Stimulated activated naive CD8-positive, alpha-beta T cell treated with anti-CD3 and anti-CD28 coated beads, Interleukin-15, Interleukin-2, amounts not matched to agents 100 U/mL and 50 U/mL, for 24 hours (primary cell): ENCODE measurements at places on chromosomes 1 and 21.

DNA sequence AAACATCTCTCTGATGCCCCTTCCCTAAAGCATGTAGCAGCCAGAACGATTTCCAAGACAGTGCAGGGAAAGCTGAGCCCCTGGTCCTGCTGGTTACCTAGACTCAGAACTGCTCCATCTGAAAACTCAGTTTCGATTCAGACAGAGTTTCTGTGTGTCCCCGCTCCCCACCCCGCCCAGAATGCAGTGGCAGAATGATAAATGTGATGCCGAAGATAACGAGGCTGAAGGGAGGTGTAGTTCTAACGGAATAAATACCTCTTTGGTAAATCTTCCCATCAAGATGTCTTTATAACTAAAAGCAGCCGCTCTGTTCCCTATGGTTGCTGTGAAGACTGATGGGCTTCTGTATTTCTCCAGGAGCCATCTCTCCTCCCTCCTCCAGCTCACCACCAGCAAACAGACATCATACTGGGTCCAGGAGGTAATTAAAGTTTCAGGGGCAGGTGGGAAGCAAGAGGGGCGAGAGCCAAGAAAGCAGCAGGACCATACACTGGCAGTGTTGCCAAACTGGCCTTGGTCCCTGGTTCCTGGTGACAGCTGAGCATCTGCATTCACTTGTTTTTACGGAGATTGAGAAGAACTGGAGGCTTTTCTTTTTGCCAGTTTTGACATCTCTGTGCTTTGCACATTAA, 76.9 kb downstream of the DDX20 start:
- no peak for DNase-seq

GRCh38 chr1:96416701-96417444, 304.7 kb upstream of the PTBP2 start:
- DNase-seq, result no peak

DNA sequence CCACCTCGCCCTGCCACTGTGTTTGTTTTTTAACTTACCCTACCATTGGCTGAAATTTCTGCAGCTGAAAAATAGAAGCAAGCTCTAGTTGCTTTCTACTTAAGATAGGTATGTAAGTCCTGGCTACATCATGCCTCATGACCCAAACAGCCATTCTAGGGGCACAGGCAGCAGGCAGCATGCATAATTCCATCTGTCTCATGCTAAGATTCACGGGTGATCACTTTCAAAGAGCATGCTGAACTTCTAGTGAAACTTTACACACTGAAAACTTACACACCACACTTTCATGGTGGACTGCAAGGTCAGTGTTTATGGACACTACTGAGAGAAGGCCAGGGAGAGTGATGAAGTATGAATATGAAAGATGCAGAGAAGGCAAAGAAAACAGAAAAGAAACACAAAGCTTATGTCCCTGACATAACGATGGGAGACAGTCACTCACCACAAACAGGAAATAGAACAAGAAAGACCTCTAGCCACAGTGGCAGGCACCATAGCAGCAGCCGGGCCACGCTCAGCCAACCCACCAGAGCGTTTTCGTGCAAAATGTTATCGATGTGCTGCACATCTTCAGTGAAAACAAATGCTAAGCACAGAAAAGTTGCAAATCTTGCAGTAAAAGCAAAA, 102.3 kb upstream of the TIAM1 start:
- DNase-seq, result peak; percentile 29

DNA sequence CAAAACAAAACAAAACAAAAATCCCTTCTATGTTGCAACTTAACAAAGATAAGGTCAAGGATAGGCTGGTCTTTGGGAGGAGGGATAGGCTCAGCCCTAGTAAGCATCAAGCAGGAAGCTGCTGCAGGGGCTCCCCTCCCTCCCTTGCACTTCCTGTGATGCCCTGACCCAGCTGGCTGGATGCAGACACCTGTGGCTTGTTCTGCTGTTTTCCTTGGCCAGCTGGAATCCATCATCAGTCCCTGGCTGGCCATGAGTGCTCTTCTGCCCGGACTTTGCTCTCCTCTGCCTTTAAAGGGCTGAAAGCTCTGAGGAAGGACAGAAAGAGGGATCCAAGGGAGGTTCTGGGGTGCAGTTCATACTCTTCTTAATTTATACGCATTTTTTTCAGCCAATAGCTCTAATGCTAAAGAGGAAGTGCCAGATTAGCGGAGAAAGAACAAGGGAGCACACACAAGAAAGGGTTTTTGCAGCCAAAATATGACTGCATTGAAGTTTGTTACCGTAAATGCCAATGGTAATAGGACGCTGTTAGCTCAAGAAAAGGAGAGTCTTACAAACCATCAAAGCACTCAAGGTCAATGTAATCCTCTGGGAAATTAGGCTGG, 19.9 kb upstream of the UBE2U start:
- no peak for DNase-seq

DNA sequence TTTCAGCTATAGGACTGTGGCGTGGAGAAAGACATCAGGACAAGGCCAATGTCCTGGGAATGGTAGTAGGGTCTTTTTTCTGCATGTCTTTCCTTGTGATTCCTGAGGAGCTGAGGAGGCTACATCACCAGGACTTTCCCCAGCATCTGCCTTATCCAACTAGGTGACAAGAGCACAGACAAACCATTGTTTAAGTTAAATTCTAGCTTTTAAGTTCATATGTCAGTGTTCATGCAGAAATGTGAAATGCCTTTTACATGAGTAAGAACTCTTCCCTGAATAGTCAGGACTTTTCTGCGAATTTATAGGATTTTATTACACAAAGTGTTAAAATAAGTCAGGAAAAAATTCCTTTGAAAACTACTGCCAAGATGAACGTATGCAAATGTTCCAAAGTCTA, 154.2 kb downstream of the PTGER3 start:
- DNase-seq, result no peak

- DNase-seq, result no peak
These were observed 163.2 kb downstream of the ZBTB18 start for GRCh38 chr1:244214009-244214967.

DNA sequence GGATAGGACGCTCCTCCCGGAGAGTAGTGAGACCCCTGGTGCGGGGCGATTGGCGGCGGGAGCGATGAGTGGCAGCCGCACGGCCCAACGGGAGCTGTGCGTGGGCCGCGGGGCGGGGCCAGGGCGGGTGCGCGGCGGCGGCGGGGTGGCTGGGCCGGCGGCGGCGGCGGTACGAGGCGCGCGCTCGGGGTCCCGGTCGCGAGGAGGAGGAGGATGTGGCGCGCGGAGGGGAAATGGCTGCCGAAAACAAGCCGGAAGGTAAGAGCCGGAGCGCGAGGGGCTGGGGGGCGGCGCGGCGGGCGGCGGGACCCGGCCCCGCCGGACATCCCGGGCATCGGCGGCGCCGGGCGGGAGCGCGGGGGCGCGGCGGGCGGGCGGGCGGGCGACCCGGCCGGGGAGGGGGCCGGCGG, at the start of gene CAMTA1:
Gene CAMTA1, plus strand, starts transcription at position 137 of the 410 bp plus-strand sequence. Its CDS starts 77 bp downstream, at position 214.
- DNase-seq, result peak; percentile 98

- no peak for DNase-seq
These were observed 16.7 kb downstream of the MEAF6 start for GRCh38 chr1:37497832-37498231.

GRCh38 chr1:158169105-158169504, 11.6 kb upstream of the CD1D start:
- no peak for DNase-seq

- DNase-seq, result no peak
These were observed 4.0 kb upstream of the CD46 start for GRCh38 chr1:207747627-207748492.

DNA sequence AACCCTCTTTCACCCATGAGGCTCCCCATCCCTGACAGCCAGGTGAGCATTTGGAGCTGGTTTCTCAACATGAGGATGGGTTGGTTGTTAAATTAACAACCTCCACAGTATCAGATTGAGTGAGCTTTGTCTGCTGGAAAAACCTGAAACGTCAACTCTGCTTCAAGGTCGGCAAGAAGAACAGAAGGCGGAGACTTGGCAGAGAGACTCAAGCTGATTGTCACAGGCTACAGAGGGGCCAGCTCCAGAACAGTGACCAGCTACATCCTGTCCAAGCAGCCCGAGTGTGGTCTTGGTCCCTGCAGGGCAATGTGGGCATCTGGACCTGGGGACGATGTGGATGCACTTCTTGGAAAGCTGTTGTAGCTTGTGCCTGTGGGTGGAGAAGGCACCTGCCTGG, 36.6 kb upstream of the TMEM51 start:
- no peak for DNase-seq

DNA sequence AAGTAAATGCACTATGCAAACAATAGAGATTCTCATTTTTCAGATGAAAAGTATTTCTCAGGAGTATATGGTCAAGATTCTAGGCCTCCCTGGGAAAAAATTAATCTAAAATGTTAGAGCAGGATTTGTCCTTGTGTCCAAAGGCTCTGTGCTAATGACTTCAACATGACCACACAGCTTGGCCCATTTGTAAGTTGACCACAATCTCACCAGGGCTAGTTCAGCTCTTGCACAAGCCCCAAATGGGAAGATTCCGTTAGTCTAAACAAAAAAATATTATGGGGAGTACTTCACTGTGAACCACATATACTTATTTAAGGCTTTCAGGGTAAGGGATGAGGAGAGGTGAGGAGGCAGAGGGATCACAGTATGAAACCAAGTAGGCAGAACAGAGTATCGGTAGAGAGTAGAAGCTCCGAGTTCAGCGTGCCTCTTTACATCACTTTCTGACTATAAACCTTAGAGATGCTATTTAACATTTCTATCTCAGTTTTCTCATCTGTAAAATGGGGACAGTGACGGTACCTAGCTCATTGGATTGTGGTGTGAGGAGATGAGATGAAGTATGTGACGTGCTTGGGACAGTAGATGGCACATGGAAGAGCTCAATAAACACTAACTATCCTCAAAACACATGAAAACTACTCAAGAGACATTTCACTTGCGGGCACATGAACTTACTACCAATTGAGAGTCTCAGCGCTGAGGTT, 37.8 kb upstream of the CTTNBP2NL start:
- no peak for DNase-seq

GRCh38 chr1:7253988-7254587, 468.8 kb downstream of the CAMTA1 start:
- no peak for DNase-seq

- no peak for DNase-seq
These were observed 355.1 kb upstream of the PTBP2 start for GRCh38 chr1:96366516-96366915.

DNA sequence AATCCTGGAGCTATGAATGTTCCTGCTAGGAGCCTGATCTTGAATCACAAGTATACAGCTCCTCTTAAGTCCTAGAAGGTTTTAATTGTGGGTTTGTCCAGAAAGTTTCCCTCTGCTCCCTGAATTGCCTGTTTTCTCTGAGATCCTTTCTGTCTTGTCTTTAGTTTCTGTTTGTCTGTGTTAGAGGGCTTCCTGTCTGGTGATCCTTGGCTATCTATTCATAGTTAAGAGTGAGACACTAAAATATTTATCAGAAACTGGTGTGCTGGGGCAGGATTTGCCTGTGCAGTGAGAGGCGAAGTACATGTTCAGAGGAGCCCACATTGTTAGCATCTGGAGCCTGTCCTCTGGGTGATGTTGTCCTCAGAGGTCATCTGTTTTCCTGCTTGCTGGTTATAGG, 45.4 kb downstream of the ETS2 start:
- no peak for DNase-seq

GRCh38 chr1:108534759-108535158, 25.1 kb upstream of the EEIG2 start:
- no peak for DNase-seq

DNA sequence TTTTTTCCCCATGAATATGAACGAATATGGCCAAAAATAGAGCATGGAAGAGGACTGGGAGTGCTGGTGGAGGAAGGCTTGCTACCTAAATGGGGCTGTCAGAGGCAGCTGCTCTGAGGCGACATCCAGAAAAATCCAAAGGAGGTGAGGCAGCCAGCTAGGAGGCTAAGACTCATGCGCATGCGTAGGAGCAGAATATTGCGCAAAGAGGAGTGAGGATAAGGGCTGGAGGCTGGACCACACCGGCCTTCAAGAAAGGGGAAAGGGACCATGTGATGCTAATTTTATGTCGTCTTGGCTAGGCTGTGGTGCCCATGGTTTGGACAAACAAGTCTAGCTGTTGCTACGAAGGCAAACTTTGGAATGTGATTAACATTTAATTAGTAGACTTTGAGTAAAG, 30.5 kb downstream of the HEYL start:
- DNase-seq, result no peak

DNA sequence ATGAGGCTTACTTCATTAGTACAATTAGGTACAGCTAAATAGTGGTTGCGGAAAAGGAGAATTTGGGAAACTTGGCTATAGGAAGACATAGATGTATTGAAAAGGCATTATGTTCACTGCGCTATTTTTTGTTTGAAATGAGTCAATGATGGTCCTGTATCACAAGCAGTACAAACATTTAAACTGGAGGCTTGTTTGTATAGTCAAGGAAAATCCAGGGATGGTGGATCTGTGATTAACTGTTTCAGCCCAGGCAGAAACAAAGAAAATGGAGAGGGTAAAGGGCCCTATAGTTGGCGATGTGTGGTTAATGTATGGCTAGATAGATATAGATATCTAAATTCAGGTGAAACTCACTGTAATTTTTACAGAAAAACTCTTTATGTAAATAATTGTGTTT, 79.9 kb downstream of the CLIC4 start:
- DNase-seq, result no peak

DNA sequence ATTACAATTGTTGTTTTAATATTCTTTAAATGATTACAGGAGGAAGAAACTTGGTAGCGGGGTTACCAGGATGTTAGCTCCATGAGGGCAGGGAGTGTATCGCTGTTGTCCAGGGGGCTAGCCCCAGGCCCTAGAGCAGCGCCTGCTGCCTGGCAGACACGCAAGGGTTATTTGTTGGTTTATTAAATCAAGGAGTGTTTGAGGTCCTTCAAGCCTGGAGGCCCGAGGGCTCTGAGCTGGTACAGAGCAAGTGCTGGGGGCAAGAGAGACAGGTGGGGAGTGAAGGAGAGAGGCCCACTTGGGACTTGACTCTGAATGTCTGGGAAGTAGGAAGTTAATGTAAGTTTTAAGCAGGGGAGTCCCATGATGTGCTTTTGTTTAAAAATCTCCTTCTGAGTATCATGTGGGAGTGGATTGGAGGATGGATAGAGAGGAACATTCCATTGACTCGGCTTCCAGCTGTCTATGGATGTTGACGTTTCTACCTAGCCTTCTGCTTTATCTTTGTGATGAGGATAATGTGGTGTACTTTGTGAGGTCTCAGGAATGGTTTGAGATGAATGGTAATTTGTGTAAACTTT, 8.7 kb downstream of the ITSN1 start:
- DNase-seq, result no peak

GRCh38 chr1:46611691-46612221, 4.9 kb downstream of the MOB3C start:
- no peak for DNase-seq

DNA sequence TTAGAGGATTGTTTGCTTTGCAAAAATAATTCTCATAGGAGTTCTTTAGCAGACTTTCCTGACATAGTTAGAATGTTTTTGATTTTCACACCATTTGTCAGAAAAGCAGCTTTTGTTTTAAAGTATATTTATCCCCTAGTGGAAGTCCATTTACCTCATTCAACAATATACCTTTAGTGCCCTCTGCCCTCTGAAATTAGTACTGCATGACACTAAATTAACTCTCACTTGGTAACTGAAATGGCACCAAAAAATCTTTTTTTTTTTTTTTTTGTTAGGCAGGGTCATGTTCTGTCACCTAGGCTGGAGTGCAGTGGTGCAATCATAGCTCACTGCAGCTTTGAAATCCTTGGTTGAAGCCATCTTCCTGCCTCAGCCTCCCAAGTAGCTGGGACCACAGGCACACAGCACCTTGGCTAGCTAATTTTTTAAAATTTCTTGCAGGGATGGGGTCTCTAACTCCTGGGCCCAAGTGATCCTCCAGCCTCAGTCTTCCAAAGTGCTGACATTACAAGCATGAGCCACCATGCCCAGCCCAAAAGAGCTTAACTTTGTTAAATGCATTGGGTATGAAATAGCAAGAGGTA, 13.6 kb downstream of the LRRC42 start:
- no peak for DNase-seq

GRCh38 chr1:201310986-201311355, 27.7 kb downstream of the PKP1 start:
- DNase-seq, result no peak
